ENCODE measurements at places on chromosomes 5 and 9. TPM values are rescaled to one million over a fixed set of nuclear protein-coding genes. Genes with fewer than 3 reads are reported as not detected.

GRCh38 chr9:120348951-120349429 lies 231.0 kb downstream of the CDK5RAP2 start:
- H3K4me1 ChIP-seq: no peaks in the 10 kb centered on the region
- no peak overlapping the region for H3K4me3 ChIP-seq
- peak; percentile 63 for DNase-seq

The RLN1 gene
- not detected for total RNA-seq

DNA sequence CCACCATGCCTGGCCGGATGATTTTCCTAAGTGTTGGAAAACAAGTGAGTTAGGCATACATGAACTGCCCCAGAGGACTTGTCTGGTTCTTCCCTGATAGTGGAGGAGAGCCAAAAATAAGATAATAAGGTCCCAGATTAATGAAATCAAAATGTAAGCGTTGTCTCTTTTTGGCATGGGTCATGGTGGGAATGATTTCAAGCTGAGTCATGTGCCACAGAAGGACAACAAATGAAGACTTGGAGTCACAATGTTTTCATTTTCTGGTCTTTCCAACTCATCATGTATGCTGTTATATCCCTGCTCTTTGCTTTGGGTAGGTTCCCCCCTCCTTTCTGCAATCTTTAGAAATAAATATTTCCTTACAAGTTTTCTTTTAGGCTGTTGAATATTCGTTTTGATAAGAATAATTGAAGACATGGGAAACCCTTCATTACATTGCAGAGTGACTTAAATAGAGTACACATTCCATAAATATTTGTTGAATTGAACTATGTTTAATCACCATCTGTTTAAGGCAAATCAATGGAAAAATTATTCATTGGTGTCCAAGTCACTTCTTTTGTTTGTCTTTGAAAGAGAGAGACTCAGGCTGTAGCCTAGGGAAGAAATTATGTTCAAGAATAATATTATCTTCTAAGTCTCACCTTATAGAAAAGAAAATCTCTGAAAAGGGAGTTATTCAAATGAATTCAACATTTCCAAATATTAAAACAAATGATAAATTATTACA lies 196.3 kb downstream of the CSNK1G3 start:
- H3K27ac ChIP-seq: no peak overlapping the region
- H3K4me3 ChIP-seq: no peak overlapping the region
- H3K36me3 ChIP-seq: no peaks in the 10 kb centered on the region
- DNase-seq: no peak

- H3K36me3 ChIP-seq: no peaks in the 10 kb centered on the region
- H3K27ac ChIP-seq: no peak overlapping the region
- H3K4me1 ChIP-seq: no peaks in the 10 kb centered on the region
- H3K4me3 ChIP-seq: no peak overlapping the region
- DNase-seq: no peak
Observed at GRCh38 chr9:4259489-4259888, 40.4 kb downstream of the GLIS3 start.

GRCh38 chr9:1606253-1606652 lies 408.9 kb upstream of the SMARCA2 start:
- H3K4me3 ChIP-seq: no peak overlapping the region
- DNase-seq: no peak
- no peaks in the 10 kb centered on the region for H3K4me1 ChIP-seq
- H3K27ac ChIP-seq: no peak overlapping the region

GRCh38 chr5:88503041-88503345 lies 234.3 kb upstream of the TMEM161B start:
- no peaks in the 10 kb centered on the region for H3K36me3 ChIP-seq
- peak overlapping the region; percentile 48 for H3K4me3 ChIP-seq
- DNase-seq: no peak

DNA sequence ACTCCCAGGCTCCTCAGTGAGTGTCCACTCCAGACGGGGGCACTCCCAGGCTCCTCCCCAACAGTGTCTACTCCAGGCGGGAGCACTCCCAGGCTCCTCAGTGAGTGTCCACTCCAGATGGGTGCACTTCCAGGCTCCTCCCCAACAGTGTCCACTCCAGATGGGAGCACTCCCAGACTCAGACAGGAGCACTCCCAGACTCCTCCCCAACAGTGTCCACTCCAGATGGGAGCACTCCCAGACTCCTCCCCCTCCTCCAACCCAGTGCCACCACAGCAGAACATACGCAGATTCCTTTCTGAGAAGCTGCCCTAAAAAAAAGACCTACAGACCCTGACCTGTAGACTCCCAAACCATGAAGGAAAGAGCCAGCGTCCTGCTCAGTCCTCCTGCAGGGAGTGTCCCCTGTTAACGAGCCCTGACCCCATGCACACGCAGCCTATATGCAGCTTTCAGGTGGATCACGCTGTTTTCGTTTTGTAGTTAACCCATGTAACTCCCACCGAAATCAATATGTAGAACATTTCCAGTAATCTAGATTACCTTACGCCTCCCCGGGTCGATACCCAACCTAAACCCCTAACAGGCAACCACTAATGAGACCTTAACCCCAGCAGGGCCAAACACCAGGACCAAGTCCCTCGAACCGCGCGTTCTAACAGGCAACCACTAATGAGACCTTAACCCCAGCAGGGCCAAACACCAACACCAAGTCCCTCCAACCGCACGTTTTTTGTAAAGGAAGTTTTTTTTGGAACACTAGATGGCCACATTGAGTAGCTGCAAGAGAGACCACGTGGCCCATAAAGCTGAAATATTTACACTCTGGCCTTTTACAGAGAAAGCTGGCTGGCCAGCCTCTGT lies 15.7 kb downstream of the PNPLA7 start:
- no peaks in the 10 kb centered on the region for H3K27me3 ChIP-seq
- H3K36me3 ChIP-seq: no peaks in the 10 kb centered on the region
- H3K27ac ChIP-seq: no peak overlapping the region
- peaks cover 13% of the 10 kb centered on the region for H3K4me1 ChIP-seq
- peak; percentile 80 for DNase-seq

All from upper lobe of left lung (tissue), 6 donors.